Osteoblast (primary cell): ENCODE measurements at places on chromosomes 11 and 22. TPM values are rescaled to one million over a fixed set of nuclear protein-coding genes. Genes with fewer than 3 reads are reported as not detected.

KRTAP5-11 gene
- total RNA-seq, result not detected in 2 replicates

GRCh38 chr11:36409152-36409816 is 100.8 kb downstream of the TRAF6 start:
- peaks cover 4% of the 10 kb centered on the region for H3K36me3 ChIP-seq
- no peak overlapping the region for H3K4me3 ChIP-seq
- H3K27ac ChIP-seq, result no peak overlapping the region
- DNase-seq, result peak; percentile 46
- H3K4me1 ChIP-seq, result peaks cover 14% of the 10 kb centered on the region

- H3K4me3 ChIP-seq, result no peak overlapping the region
- no peak overlapping the region for H3K27ac ChIP-seq
- peaks cover 18% of the 10 kb centered on the region for H3K27me3 ChIP-seq
- no peaks in the 10 kb centered on the region for H3K4me1 ChIP-seq
- no peaks in the 10 kb centered on the region for H3K36me3 ChIP-seq
- no peak for DNase-seq
These were observed 23.5 kb upstream of the GRAMD1B start for GRCh38 chr11:123406441-123407129.

DNA sequence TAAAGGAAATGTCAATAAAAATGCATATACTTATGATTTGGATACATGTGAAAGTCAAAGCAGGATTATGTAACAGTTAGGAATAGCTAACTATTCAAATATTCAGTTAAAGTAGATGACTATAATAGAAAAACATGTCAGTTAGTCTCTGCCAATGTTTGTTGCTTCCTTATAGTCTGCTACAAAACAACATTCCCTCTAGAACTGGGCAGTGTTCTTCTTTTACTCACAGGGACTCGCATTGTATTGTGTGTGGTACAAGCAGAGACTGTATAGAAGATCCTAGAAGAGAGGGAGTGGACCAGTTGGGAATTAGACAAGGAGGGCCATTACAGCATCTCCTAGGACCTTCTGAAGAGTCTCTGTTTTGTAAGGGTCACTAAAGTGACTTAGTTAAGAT is 10.6 kb downstream of the ACAT1 start:
- no peak overlapping the region for H3K4me3 ChIP-seq
- H3K36me3 ChIP-seq, result peaks cover 10% of the 10 kb centered on the region
- no peak for DNase-seq

DNA sequence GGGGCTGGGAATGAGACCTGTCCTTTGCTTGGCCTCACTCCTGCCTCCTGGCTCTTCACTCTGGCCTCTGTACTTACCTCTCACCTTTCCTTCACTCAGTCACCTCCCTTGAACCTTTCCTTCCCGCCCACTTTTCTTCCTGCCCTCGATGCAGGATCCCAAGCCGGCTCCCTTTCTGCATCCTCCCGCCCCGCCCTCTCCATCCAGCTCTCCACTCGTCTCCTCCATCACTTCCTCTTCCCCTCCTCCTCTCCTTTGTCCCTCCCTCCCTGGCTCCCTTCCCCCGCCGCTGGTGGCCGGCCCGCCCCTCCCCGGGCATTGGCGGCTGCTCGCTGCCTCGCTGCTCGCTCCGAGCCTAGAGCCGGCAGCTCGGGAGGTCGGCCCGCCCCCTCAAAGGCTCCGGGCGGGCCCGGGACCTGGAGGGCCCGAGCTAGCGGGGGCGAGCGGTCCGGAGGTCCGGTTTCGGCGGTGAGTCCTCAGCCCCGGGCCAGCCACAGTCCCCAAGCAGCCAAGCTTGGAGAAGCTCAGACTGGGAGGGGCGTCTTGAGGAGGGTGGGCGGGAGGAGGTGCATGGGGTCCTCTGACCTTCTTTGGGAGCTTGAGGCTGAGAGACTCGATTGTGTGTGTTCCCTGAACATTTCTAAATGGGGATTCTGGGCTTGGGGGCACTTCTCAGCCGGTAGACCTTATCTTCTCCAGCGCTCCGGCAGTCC is 13.8 kb downstream of the PHLDB1 start:
- H3K4me3 ChIP-seq, result peak overlapping the region; percentile 82
- H3K27ac ChIP-seq, result peak overlapping the region; percentile 99
- DNase-seq, result peak; percentile 94
- H3K4me1 ChIP-seq, result peaks cover 64% of the 10 kb centered on the region
- peaks cover 30% of the 10 kb centered on the region for H3K36me3 ChIP-seq

DNA sequence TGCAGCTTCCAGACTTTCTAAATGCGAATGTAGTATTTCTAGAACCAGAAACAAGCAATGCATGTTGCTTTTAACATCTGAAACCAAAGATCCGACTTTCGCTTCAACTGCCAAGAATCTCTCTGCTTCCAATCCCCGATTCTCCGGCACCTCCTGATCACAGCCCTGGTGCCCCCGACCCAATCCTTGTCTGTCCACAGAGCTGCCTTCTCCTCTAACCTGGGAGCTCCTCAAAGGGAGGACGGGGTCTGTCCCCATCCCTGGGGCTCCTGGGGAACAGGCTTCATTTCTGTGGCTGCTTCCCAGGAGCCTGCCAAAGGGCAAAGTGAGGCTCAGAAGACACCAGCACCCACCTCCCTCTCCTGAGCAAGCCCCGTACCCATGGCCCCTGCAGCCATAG is 521 bp downstream of the ALDH3B2 start:
- H3K36me3 ChIP-seq, result no peaks in the 10 kb centered on the region
- H3K4me1 ChIP-seq, result no peaks in the 10 kb centered on the region
- H3K27ac ChIP-seq, result no peak overlapping the region
- peaks cover 3% of the 10 kb centered on the region for H3K27me3 ChIP-seq
- DNase-seq, result no peak

- no peak overlapping the region for H3K27ac ChIP-seq
- H3K27me3 ChIP-seq, result no peaks in the 10 kb centered on the region
- H3K36me3 ChIP-seq, result no peaks in the 10 kb centered on the region
- H3K4me3 ChIP-seq, result no peak overlapping the region
These were observed 191.0 kb upstream of the LARGE1 start for GRCh38 chr22:34111210-34111824.
